Activated CD8-positive, alpha-beta T cell treated with anti-CD3 and anti-CD28 coated beads for 36 hours (primary cell): ENCODE measurements at places on chromosomes 7 and 10. TPM values are rescaled to one million over a fixed set of nuclear protein-coding genes. Genes with fewer than 3 reads are reported as not detected.

- DNase-seq = no peak
These were observed 57.4 kb downstream of the DGKI start for GRCh38 chr7:137789215-137789882.

GRCh38 chr7:16695621-16696237 is 49.7 kb downstream of the BZW2 start:
- DNase-seq = peak; percentile 14

DNA sequence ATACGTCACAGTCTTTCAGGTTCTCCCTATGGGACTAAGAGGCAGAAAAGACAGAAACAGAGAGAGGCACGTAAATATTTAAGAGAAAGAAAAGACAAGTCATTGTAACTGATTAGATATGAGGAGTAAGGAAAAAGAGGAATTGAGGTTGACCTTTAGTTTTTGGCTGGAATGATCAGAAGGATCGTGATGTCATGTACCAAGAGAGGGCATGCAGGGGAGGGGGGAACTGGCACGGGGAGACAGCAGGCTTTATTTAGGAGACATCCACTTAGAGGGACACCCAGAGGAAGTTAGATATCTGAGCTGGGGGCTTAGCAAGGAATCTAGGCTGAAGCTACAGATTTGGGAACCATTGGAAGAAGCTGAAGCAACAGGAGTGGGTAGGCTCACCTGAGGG is 9.2 kb upstream of the LRRC20 start:
- no peak for DNase-seq

- no peak for DNase-seq
These were observed 228.5 kb downstream of the CDK14 start for GRCh38 chr7:90824386-90825307.

DNA sequence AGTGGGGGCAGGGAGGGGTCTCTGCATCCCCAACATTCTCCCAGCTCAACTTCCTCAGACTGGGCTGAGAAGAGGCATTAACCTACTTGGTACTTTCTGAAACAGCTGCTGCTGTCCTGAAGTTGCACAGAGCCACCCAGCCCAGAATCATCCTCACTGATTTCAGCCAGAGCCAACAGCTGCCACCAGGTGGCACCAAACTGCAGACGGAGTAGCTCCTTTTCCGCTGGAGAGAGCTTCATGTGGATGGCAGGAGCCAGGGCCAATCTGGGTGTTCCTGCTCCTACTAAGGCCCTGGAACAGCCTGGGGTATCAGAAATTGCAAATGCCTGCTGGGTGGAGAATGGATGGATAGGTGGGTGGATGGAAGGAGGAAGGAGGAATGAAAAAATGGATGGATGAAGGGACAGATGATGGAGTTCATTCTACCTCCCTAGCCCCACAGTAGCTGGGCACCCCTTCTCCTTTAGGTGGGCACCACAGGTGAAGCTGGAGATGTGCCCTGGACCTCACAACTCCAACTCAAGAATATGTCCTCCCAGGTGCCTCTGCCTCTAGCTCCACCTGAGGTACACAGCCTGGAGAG is 11.8 kb upstream of the DRGX start:
- peak; percentile 84 for DNase-seq

- peak; percentile 58 for DNase-seq
These were observed at the start of gene EPHB6 for GRCh38 chr7:142854372-142855113. TSS of gene EPHB6 (plus strand) at chr7:142855076. CDS start at chr7:142863228, 8,152 bp downstream.

The MCM10 gene
- 69.0 TPM for total RNA-seq

The EGR2 gene
- total RNA-seq = 46.6 TPM

The PALD1 gene
- 6.8 TPM for total RNA-seq
